ENCODE measurements at places on chromosomes 12 and 14. TPM values are rescaled to one million over a fixed set of nuclear protein-coding genes. Genes with fewer than 3 reads are reported as not detected.

DNA sequence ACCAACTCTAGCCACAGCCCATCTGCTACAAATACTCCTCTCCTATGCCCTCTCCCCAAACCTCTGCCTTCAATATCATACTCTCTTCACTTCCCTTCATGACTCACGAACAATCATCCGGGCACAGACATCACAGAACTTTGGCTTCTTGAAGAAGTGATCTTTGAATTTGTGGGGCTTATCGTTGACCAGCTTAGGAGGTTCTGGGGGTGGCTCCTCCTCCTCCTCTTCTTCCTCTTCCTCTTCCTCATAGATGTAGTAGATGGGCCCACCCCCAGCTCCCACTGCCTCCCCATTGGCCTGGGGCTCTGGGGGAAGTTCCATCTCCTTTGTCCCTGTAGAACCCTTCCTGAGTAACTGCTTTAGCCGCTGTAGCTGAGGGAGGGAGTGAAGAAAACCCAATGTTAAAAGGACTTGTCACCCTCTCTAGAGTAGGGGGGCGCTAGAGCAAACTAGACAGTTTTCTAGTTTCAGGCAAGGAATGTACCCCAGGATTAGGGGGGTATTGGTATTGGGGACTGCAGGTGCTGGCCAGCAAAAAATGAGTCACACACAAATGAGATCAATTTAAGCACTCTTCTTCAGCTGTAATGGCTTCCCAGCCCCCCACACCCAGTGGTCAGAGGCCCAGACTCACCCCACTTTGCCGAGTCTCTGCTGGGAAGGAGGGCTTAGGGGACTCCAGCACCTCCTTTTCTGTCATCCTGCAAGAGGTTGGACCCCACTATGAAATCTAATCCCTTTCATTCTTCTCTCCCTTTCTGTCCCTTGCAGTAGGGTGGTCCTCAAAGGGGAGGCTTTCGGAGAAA lies 1.8 kb downstream of the STAC3 start:
- H3K4me1 ChIP-seq = no peaks in the 10 kb centered on the region
- H3K27me3 ChIP-seq = no peaks in the 10 kb centered on the region
- H3K27ac ChIP-seq = no peak overlapping the region
- H3K4me3 ChIP-seq = peak overlapping the region; percentile 16

The ANKRD33 gene
- polyA plus RNA-seq = 0.08 TPM

DNA sequence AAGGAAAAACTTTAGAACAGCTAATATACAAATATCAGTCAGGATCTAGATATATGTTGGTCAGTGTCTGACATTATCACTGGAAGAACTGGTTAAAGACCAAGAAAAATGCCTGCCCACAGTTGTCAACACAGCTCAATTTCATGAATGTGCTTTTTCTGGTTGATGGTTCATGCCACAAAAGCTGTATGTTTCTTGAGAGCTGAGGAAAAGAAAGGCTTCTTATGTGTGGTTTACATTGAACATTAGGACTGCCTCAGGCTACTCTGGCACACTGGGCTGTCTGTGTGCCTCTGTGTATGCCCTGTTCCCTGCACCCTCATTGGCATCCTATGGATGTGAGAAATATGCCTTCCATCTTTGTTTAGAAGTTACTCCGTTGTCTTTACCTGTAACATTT lies 218.8 kb upstream of the RGS6 start:
- DNase-seq = no peak
- no peak overlapping the region for H3K27ac ChIP-seq
- no peak overlapping the region for H3K4me3 ChIP-seq
- no peaks in the 10 kb centered on the region for H3K36me3 ChIP-seq
- H3K4me1 ChIP-seq = no peaks in the 10 kb centered on the region

DNA sequence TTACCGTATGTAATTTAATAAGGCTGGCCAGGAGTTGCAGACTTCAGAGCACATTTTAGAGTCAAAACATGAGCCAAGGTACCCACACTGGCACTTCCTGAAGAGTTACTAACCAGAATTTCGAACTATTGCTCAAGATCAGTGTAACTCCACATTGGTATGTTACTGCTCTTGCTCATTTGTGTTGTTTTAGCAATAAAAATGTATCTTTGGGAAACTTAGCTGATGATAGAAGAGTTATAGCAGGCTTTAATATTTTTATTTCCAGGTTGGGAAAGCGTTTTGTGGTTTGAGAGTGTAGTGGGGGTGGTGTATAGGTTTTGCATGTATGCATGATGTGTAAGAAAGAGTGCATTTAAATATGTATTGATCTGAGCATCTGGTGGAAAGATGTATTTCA lies 96.6 kb downstream of the SCN8A start:
- no peak overlapping the region for H3K4me3 ChIP-seq
- peaks cover 4% of the 10 kb centered on the region for H3K4me1 ChIP-seq
- H3K27me3 ChIP-seq = no peaks in the 10 kb centered on the region

The HSPA2 gene
- polyA plus RNA-seq = 10.1 TPM

The CLEC9A gene
- 2.2 TPM for polyA plus RNA-seq

The TAS2R50 gene
- polyA plus RNA-seq = not detected

DNA sequence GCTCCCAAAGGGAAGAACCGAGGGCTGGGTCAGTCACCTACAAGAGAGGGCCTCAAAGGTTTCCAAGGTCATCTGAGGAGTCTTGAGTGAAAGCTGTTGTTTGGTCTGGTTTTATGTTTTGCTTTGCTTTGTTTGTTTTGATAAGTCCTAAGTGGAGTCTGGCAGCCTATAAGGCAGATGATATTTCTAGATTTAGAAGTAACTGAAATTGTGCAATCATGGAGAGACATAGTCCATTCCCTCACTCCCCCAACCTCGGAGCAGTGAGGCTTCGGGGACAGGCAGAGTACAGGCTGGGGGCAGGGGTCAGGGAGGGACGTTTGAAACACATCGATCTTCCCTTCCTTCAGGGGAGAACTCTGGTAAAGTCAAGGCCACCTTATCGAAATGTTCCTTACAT lies 42.3 kb downstream of the TTC9 start:
- no peak overlapping the region for H3K4me3 ChIP-seq
- H3K36me3 ChIP-seq = no peaks in the 10 kb centered on the region
- DNase-seq = no peak
- no peaks in the 10 kb centered on the region for H3K27me3 ChIP-seq
- H3K4me1 ChIP-seq = no peaks in the 10 kb centered on the region

DNA sequence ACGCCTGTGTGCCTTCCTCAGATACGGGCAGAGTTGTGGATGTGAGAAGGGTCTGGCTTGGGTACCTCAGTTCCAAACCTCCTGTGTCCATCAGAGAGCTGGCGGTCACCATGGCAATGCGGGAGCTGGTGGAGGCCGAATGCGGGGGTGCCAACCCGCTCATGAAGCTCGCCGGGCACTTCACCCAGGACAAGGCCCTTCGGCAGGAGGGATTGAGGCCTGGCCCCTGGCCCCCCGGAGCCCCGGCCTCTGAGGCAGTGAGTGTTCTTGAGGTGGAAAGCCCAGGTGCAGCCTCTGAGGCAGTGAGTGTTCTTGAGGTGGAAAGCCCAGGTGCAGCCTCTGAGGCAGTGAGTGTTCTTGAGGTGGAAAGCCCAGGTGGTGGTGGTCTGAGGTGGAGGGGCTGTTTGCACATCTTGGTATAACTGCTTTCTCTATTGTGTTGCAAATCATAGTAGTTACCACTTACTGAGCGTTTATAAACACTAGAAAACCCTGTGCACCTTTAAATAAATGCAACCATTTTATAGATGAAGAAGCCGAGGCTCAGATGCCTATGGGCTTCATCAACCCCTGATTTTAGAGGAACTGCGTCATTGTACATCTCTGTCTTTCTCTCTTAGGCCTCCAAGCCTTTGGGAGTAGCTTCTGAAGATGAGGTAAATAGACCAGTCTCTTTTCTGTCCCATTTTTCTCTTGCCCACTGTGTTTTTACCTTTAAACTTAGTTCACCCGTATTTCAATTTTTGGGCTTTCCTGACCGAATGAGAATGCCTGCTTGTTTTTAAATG lies 976 bp downstream of the PEX5 start:
- peaks cover 41% of the 10 kb centered on the region for H3K4me1 ChIP-seq
- H3K4me3 ChIP-seq = peak overlapping the region; percentile 84
- H3K36me3 ChIP-seq = peaks cover 22% of the 10 kb centered on the region

- no peak for DNase-seq
- H3K27me3 ChIP-seq = no peaks in the 10 kb centered on the region
- no peaks in the 10 kb centered on the region for H3K4me1 ChIP-seq
- H3K27ac ChIP-seq = no peak overlapping the region
- H3K4me3 ChIP-seq = no peak overlapping the region
These were observed 202.8 kb upstream of the DIO2 start for GRCh38 chr14:80414080-80414479.

DNA sequence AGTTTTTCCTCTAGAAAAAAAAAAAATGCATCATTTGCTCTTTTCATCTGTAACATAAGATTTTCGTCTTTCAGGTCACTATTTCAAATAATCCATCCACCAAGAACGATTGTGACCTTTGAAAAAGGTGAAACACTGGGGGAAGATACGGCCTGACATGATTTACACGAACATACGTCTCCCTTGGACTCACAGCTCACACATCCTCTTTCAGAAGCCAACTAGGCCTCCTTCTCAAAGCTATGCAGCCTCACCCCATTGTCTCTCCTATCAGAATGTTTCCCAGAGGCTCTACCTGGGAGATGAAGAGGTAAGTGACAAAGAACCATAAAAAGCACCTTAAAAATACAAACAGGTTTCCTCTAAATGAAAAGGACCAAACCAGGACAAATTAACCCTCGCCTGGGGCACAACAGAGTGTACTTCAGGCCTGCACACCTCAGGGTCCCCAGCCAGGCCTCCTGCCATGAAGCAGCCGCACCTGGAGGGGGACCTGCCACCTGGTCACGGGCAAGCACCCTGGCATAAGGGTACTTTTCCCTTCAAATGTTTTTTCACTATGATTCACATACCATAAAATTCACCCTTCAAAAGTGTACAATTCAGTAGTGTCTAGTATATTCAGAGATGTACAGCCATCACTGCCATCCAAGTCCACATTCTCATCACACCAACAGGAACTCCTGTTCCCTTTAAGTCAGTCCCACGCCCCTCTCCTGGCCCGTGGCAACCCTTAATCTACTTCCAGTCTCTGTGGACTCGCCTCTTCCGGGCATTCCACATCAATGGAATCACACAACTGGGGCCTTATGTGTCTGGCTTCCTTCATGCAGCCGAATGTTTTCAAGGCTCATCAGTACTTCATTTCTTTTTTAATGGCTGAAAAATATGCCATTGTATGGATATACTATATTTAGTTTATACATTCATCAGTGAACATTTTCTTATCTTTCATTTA lies 5.4 kb downstream of the SLC15A4 start:
- H3K4me1 ChIP-seq = peaks cover 74% of the 10 kb centered on the region
- H3K27me3 ChIP-seq = no peaks in the 10 kb centered on the region
- no peak overlapping the region for H3K4me3 ChIP-seq
- H3K27ac ChIP-seq = peak overlapping the region; percentile 21

The GSG1 gene
- 0.75 TPM for polyA plus RNA-seq

The TSPAN11 gene
- polyA plus RNA-seq = 13.7 TPM

DNA sequence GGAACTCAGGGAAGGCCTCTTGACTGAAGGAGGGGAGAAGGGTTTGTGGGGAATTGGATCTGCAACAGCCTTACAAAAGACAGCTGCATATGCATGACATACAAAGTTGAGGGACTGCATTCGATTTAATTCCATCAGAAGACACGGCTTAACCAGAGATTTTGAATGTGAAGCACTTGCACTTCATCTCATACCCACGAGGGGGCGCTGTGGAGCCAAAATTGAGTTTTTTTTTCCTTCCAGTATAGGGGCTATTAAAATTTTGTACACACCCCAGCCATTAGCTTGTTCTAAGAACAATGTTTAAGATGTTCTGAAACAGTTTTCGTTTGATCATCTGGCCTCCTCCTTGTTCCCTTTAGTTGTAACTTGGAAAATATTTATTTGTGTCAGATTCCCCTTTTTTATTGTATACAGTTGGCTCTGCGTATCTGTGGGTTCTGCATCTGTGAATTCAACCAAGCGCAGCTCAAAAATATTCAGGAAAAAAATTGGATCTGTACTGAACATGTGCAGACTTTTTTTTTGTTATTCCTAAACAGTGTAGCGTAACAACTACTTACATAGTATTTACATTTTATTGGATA lies 1.6 kb downstream of the SUDS3 start:
- no peak for DNase-seq
- no peaks in the 10 kb centered on the region for H3K27me3 ChIP-seq
- peak overlapping the region; percentile 97 for H3K4me3 ChIP-seq
- H3K36me3 ChIP-seq = peaks cover 44% of the 10 kb centered on the region

GRCh38 chr12:21940549-21941505 lies at the start of gene ABCC9:
Gene ABCC9, minus strand, starts transcription at chr12:21941426. Its CDS starts 4,752 bp downstream, at chr12:21936674.
- DNase-seq = peak; percentile 59
- H3K27ac ChIP-seq = peak within 1 kb of the TSS; percentile 90
- H3K36me3 ChIP-seq = no peaks in the 10 kb centered on the region
- H3K4me3 ChIP-seq = peak within 1 kb of the TSS; percentile 41
- H3K27me3 ChIP-seq = no peaks in the 10 kb centered on the region

The ASIC1 gene
- 8.0 TPM for polyA plus RNA-seq

- no peaks in the 10 kb centered on the region for H3K36me3 ChIP-seq
- H3K27ac ChIP-seq = no peak overlapping the region
- H3K4me1 ChIP-seq = no peaks in the 10 kb centered on the region
- H3K27me3 ChIP-seq = peaks cover 63% of the 10 kb centered on the region
These were observed 276.4 kb upstream of the SFSWAP start for GRCh38 chr12:131434208-131435125.

DNA sequence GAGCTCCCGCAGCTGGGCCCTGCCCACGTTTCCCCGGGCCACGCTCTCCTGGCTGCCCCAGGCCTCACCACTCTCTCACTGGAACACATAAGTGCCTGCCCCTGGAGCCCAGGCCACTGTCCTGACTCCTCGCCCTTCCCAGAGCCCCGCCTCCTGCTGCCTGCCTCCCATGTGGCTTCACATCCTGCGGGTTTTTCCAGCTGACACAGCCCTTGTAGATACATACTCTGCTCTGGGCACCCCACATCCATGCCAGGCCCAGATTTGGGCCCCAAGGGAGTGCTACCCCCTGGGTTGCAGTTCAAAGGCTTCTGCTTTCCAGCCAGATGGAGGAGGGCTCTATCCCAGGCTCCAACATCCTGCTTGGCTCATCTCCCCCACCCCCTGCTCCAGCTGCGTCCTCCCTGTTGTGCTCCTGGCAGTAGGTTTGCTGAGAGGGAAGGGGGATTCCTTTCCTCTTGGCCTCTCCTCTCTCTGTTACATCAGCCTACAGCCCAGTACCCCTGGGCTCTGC lies 60.1 kb downstream of the TSPAN9 start:
- H3K4me1 ChIP-seq = peaks cover 35% of the 10 kb centered on the region
- no peaks in the 10 kb centered on the region for H3K27me3 ChIP-seq
- H3K4me3 ChIP-seq = no peak overlapping the region
- DNase-seq = peak; percentile 91
- H3K27ac ChIP-seq = peak overlapping the region; percentile 28

All from left lung (tissue), 14 donors.